ENCODE measurements at places on chromosomes 1 and 21.

GRCh38 chr1:175078629-175079028 is 11.0 kb downstream of the TNN start:
- DNase-seq = no peak

GRCh38 chr1:42788021-42788420 is 3.2 kb downstream of the TMEM269 start:
- DNase-seq = no peak

DNA sequence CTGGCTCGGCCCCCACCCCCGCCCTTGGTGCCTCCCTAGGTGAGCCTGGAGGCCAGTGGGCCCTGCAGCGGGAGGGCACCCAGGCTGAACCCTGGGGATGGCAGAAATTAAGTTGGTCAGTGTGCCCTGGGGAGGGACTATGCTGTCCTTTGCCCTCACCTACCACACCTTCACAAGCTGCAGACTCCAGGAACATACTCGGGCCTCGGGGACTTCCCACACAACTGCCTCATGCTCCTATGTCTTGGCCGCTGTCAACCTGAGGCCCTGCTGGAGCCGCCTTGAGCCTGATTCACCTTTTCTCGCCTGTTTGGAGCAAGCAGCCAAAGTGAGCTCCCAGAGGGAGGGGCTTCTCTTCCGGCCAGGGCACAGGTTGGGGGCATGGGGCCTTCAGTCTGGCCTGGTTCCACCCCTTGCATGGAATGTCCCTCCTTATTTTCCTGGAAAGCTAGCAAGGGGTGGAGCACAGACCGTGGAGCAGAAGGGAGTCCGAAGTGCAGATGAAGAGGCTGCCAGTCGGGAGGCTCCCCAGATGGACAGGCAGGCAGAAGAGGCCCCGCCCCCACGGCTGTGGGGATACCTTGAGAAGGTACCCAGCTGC is 24.7 kb downstream of the KNCN start:
- DNase-seq = no peak

DNA sequence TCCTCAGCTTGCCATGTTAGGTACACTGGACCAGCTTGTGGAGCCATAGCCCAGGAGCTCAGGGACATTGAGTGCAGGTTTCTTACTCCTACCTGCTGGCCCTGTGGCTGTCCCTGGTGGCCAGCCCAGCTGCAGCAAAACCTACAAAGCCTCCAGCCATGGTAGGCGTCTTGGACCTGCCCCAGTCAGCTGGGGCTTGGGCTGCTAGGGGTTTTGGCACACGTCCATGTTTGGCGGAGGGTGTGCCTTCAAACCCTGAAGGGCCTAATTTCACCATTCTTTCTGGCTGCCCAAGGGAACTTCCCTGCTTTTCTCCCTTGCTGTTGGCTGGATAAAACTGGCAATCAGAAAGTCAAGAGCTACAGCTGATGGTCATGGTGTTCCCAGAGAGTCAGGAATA is 25.4 kb downstream of the HMGCS2 start:
- no peak for DNase-seq

- no peak for DNase-seq
These were observed 45.1 kb downstream of the CD53 start for GRCh38 chr1:110918016-110918415.

DNA sequence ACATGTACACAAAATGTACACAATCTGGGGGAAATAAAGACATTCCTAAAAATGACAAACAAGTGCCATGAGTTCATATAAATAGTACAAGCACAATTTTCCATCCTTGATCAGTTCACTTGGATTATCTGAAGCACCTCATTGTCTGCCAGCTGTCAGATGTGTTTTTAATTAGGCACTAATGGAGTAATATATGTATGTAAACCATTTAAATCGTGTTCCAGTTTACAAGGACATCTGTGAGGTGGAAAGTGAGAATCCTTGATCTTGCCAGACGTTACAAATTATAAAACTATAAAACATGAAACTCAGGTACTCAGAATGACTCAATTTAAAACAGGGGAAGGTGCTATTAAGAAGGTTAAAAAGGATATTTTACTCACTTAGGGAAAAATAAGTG is 1312.2 kb downstream of the PLA2G4A start:
- DNase-seq = no peak

DNA sequence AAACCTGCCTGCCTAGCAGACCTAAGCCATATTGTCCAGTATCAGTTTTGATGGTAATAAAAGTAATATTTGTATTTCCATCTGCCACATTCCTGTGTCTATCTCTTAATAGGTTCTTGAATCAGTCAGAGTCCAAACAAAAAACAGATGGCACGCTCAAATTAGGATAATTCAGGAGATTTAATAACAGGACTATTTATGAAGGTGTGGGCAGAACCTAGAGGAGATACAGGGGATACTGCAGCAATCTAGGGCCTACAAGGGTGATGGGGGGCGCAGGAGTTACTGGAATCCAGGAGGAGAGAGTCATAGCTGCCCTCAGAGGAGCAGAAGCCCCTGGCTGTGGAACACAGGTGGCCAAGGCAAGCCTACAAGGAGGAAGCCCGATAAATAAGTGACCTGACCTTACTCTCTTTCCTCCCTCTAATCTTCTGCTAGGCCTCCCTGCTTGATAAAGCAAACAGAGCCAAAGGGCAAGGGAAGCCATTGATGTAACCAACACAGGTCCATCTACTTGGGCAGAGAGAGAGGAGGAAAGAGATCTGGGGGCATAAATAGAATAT is 11.9 kb upstream of the HYI start:
- DNase-seq = no peak

DNA sequence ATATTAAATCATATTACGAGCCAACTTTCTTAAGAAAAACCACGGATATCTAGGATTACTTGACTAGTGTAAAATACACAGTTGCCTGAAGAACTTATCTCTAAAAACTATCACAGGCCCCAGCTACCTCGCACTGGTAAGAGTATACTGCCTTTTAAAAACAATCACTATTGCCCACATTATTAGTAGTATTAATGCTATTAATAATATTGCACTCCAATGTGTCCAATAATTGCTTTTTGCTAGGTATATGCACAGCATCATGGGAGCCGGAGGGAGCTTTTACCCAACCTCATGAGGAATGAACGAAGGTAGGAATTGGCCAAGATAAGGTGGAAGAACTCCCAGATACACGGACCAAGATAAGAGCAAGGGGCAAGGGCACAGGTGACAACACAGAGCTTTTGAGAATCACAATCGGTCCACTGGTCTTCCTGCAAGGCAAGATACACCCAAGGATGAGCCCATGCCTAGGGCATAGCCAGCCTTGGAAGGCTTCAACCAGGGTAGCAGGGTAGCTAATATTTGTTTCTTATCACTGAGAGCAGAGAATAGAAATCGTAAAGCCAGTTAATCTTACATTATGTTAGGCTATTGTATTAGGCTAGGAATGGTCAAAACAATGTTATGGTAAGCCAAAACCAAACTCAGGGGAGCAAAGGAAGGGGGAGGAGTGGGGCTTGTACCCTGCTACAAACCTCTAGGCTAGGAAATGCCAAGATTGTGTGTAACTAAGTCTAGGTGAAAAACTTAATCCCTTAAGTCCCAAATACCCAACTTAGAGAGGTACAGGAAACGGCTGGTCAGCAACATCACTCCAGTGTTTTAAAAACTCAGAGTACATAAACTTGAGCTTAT is 9.4 kb downstream of the GLUL start:
- DNase-seq = no peak

DNA sequence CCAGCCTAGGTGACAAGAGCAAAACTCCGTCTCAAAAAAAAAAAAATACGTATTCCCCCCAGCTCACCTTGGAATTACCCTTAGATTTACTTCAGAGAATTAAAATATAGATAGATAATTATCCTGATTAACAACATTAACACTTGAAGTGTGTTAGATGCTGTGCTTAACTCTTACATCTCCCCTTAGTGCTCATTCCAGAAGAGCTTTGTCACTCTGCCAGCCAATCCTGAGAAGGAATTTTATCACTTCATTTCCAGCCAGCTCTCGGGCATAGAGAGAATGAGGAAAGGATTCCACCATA is 1.6 kb upstream of the SHC1 start:
- DNase-seq = no peak

DNA sequence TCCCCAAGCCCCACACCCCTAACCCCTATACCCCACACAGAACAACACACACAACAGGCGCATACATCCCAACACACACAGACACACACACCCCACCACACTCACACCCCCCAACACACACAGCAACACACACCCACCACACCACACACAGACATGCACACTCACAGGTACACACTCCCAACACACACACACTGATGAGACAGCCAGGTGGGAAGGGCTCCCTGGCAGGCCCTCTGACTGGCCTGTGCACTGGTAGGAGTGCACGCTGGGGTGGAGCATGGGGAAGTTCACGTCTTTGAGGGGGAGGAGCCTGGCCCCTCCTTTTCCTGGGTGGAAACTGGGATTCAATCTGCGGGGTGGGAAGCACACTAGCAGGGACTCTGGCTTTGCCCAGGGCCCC is 116.7 kb downstream of the RHOU start:
- no peak for DNase-seq

DNA sequence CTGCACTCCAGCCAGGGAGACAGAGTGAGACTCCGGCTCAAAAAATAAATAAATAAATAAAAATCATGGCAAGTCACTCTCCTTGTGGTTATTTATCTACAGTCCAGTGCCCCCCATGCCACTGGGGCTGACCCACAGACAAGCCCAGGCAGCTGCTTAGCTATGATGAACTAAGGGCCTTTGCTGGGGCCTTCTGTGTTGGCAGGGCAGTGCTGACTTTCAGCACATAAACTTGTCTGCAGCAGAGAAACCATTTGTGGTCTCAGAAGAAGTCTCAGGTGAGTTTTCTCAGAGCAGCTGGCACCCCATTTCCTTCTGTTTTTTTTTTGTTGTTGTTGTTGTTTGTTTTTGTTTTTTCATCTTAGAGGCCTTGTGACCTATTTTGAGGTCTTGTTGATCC is 20.9 kb upstream of the CFHR4 start:
- DNase-seq = no peak

GRCh38 chr1:88275259-88275862 is 408.7 kb upstream of the PKN2 start:
- DNase-seq = no peak

DNA sequence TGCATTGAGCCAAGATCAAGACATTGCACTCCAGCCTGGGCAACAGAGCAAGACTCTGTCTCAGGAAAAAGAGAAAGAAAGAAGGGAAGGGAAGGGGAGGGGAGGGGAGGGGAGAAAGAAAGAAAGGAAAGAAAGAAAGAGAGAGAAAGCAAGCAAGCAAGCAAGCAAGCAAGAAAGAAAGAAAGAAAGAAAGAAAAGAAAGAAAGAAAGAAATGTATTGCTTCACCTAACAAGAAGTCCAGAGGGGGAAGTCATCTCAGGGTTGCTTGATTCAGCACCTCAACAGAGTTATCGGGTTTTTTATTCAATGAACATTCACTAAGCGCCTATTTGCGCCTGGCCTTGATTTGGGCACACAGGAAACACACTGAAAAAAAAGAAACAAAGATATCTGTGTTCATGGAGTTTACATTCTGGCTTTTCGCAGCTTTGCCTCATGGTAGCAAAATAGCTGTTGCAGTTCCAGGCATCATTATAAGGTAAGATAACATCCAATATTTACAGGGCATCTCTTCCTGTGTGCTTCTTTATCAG is 8.2 kb upstream of the RCSD1 start:
- DNase-seq = no peak

- no peak for DNase-seq
These were observed 8.6 kb downstream of the ARF1 start for GRCh38 chr1:228091084-228091483.

- DNase-seq = no peak
These were observed 448.2 kb upstream of the VAMP3 start for GRCh38 chr1:7322912-7323311.

- DNase-seq = no peak
These were observed 489.4 kb upstream of the ZP4 start for GRCh38 chr1:238380167-238380566.

- DNase-seq = no peak
These were observed 11.5 kb upstream of the A3GALT2 start for GRCh38 chr1:33332357-33332789.

- DNase-seq = no peak
These were observed 7.0 kb downstream of the NOL9 start for GRCh38 chr1:6547301-6547700.

- DNase-seq = no peak
These were observed 23.2 kb downstream of the PMVK start for GRCh38 chr1:154913273-154913672.

DNA sequence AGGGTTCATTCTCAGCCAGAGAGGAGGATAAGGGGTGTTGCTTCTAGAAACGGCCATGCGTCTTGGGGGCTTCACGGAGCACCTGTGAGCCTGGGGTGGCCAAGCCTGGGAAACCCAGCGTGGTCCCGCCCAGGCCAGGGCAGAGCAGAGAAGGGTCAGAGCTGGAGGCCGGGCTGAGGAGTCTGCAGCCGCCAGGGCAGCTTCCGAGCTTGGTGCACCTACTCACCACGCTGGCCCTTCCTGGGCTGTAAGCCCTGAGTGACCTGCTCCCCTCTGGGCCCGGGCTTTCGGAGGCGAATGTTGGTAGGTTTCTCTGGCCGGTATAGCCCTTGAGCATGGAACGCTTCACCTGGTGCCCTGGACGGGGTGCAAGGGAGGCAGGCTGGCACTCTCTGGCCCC is 169.8 kb upstream of the ARHGEF16 start:
- no peak for DNase-seq

DNA sequence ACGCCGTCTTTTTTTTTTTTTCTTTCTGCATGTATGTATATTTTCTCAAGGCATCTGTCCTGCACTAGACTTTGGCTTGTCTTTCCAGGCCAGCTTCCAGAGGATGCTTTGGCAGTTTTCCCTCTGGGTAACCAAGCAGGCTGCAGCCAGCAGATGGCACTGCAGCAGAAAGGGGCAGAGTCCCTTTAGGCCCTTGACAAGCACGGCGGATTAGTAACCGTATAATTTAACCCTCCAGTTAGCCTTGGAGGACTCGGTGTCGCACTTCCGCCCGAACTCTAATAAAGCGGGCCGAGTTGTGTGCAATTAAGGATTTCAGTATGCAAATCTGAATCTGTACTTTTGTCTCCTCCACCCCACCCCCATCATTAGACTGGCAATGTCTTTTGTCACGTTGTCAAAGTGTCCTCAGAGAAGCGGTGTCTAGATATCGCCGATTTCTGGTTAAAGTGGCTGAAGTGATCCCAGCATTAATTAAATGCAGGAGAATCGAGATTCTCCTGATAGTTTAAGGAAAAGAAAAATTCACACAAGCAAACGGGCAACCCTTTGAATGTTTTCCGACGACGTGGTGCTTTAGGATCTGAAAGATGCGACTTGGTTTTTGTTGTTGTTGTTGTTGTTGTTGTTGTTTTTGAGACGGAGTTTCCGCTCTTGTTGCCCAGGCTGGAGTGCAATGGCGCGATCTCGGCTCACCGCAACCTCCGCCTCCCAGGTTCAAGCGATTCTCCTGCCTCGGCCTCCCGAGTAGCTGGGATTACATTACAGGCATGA is 1.1 kb upstream of the TMEM167B start:
- no peak for DNase-seq
